ENCODE measurements at places on chromosomes 2 and 18.

DNA sequence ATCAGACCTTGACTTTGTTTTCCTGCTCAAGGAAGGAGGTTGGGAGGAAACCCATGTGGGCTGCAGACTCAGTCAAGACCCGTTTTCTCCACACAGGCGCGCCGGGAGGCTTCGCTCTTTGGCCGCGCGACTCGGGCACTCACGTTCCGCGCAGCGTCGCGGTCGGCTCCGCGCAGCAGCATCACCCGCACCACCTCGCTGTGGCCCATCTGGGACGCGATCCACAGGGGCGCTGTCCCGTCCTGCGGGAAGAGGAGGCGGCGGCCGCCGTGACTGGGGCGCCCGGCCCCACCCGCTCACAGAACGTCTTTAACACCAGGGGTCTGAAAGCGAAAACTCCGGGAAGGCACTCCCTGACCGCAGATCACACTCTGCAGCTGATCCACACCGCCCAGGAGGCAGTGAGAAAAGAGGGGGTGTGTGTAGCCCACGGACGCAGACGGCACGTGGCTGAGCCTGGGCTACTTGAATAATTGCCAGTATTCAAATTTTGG is 33.1 kb upstream of the NPC1 start:
- DNase-seq, result peak; percentile 22

GRCh38 chr18:50027996-50028395 is 167.0 kb downstream of the MYO5B start:
- DNase-seq, result no peak

GRCh38 chr18:21110713-21111345 is 784 bp downstream of the ROCK1 start:
- peak; percentile 43 for DNase-seq

GRCh38 chr2:237757616-237758015 is 41.0 kb upstream of the RBM44 start:
- DNase-seq, result no peak

DNA sequence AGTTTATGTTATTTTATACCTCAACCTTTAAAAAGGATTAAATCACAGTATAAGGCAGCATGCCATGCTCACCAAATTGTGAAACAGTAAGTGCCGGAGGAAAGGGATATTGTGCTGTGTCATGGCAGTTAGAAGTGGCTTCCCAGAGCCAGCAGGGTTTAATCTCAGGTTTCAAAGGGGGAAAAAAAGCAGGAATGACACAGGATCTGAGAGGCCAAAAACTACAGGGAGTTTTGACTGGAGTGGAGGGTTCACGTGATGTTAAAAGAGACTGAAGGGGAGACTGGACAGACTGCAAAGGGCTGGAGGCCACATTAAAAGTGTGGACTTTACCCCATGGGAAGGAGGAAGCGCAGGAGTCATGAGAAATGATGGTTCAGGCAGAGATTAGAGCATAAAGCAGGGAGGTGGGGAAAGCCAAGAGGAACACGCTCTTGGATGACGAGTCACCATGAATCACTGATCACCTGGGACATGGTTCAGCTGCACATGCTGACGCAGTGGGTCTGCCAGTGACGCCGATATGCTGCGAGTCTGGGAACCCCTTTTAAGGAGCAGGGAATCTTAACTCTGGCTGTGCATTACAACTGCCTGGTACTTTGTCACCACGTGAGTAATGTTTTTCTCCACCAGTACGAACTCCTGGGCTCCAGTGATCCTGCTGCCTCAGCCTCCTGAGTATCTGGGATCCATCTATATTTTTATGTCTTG is 6.1 kb downstream of the CHMP1B start:
- DNase-seq, result peak; percentile 99
